ENCODE measurements at places on chromosomes 1 and 21.

- no peak for DNase-seq
These were observed 168.7 kb downstream of the RUNX1 start for GRCh38 chr21:34880401-34880800.

GRCh38 chr1:100134872-100135271 is 1.9 kb downstream of the TRMT13 start:
- DNase-seq, result no peak

DNA sequence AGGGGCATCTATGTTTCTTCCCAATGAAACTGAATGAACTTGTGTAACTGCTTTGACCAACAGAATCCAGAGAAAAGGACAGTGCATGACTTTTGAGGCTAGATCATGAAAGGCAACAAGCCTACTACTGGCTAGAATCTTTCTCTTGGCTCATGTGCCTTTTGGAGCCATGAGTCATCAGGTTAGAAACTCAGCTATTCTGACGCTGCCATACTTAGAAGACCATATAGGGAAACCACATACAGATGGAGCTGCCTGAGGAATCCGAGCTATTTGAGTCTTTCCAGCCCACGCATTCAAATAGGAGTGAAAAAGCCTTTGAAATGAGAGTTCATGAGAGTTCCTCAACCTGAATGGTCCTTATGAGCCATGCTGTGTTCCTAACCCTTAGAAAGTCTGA is 738.5 kb upstream of the CHRM3 start:
- DNase-seq, result no peak

DNA sequence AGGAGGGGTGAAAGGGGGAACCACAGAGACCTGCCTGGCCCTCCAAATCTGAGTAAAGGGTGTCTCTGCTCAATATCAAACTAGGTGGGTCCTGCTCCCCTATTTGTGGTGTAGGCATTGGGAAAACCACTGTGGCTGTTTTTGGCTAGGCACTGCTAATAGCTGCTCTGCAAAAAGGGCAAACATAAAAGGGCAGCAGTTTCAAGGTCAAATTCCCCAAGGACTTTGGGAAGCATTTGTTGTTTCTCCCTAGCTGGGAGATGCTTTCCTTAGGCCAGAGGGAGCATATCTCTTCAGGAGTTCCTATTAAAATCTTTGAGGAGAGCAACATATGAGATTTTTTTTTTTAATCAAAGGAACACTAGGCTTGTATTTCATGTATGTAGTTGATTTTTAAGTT is 2.4 kb downstream of the C1orf162 start:
- DNase-seq, result no peak

- DNase-seq, result no peak
These were observed 152.0 kb downstream of the ETS2 start for GRCh38 chr21:38957575-38958322.

DNA sequence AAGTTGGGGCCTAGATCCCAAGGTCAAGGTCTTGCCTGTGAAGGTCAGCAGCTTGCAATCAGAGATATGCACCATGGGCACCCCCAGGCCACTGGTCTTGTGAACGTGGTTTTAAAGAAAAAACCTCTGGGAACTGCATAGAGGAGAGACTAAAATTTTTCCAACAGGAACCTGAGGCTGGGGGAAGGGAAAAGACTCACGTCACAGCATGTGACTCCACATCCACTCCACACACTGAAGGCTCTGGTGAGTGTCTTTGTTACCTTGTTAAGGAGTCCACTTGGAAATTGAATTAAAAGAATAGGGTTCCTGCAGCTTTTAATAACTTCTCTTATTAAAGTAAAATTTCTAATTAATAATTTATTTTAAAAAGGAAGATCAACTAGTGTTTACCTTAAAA is 224.9 kb downstream of the DAB1 start:
- no peak for DNase-seq

DNA sequence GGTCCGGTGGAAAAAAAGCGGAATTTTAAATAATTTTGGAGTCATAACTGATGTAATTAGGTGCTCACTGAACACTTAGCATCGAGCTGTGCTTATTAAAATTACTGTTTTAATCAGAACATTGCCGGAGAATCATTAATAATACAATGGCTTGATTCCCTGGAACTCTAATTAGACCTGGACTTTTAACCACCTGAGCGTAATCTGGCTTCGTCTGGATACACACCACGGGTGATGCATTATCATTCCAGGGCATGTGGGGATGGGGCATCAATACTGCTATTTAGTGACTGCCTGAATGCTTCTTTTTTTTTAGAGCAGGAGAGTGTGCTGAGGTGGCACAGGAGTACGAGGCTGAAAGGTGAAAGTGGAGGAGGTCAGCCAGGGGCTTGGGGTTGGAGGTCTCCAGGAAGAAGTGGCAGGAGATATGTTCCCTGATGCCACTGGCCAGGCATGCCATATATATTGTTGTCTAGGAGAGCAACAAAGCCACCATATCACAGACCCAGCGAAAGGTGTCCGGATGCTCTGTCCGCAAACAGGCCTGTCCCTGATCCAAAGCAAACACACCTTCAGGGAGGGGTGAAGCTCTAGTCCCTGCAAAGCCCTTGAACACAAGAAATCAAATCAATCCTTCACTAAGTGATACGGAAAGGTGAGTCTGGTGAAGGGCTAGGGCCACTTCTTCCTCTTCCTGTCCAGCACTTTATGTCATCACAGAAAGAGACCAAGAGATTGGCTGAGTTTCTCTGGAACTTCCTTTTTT is 125.2 kb downstream of the PLXNA2 start:
- DNase-seq, result no peak

DNA sequence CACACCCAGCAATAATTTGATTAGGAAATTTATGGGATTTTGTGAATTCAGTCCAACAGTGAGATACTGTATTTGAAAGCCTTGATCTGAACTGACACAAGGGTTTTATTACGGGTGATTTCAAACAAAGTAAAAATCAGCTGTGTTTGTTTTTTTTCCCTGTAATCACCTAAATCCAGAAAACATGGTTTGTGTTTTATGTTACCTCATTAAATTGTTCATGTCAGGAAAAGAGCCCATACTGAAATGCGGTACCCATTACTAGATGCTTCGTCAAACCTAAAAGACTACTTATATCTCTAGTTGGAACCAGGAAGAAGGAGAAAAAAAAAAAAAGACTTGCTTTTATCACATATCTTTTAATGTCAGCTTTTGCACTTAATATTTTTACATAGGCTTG is 811.9 kb upstream of the RGS18 start:
- DNase-seq, result no peak

- DNase-seq, result no peak
These were observed 11.2 kb downstream of the DCST2 start for GRCh38 chr1:155022136-155022926.
